ENCODE measurements at places on chromosomes 12 and 14.

GRCh38 chr14:38593476-38593875, 337.6 kb upstream of the CLEC14A start:
- no peak for DNase-seq

DNA sequence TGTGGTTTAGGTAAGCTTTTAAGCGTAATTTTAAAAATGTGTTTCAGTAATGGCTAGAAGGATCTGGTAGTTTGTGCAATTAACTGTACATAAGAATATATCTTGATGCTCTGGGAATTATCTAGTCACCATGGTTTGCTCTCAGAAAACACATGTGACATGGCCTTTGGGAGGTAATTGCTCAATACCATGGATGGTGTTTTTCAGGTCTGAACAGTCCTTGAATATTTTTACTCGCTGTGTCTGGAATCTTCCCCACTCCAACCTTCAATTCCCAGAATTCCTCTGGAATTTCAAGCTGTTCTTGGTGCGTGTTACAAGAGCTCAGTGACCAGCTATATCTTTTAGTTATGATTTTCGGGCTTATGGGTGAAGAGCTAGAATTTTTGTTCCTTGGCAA, 85.3 kb downstream of the DAAM1 start:
- no peak for DNase-seq

GRCh38 chr12:6230321-6231110, 30.3 kb downstream of the CD9 start:
- DNase-seq: peak; percentile 38

- DNase-seq: no peak
Observed at GRCh38 chr12:77239617-77240016, 174.2 kb upstream of the E2F7 start.

DNA sequence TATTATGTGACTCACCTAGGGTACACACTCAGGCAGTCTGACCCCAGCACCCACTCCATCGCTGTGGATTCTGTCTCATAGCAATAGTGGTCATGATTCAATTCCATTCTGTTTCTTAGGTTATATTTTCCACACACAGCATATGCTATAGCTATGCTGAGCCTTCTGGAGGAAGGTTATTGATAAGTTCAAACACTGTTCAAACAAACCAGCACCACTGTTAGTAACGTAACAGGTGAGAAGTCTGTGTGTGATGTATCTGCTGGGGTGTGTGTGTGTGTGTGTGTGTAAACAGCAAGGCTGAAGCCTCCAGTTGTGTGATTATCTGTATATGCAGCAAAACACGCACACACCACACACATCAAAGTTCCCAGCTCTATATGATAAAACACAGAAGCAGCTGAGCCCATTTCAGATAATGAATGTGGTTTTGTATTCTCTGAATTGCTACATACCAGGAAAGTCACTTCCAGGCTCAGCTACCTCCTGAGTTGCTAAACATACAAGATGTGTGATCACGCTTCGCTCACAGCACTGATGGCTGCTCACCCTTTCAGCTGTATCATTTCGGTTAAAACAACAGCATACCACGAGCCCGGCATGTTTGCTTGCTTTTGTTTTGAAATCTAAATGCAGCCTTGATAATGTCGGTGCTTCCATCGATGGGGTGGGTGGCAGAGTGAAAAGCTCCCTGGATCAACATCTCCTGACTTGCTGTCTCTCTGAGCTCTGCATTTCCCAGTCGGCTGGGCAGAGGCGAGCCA, 6.8 kb upstream of the SYNE3 start:
- DNase-seq: no peak

GRCh38 chr12:19575337-19576243, 136.3 kb downstream of the AEBP2 start:
- DNase-seq: no peak

DNA sequence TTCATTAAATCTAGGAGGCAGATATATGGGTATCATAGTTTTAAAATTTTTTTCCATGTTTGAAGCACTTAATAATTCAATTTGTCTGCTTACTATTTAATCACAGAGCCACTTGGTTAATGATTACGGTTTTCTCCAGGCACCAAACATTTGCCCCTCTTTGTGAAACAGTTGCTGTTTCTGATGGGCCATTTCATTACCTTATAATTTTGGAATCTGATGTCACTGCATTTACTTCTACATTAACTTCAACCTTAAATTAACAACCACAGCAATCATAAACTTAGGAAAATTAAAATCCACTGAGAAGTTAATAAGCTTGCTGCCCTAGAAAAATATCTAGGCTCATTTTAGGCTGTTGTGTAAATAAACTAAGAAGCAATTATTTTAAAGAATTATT, 17.0 kb downstream of the TMCC3 start:
- DNase-seq: no peak

- DNase-seq: no peak
Observed at GRCh38 chr14:57865403-57866198, at the start of gene SLC35F4. Gene SLC35F4, minus strand, starts transcription at chr14:57866092.

GRCh38 chr14:68626386-68626785, 166.5 kb downstream of the ZFP36L1 start:
- DNase-seq: no peak

DNA sequence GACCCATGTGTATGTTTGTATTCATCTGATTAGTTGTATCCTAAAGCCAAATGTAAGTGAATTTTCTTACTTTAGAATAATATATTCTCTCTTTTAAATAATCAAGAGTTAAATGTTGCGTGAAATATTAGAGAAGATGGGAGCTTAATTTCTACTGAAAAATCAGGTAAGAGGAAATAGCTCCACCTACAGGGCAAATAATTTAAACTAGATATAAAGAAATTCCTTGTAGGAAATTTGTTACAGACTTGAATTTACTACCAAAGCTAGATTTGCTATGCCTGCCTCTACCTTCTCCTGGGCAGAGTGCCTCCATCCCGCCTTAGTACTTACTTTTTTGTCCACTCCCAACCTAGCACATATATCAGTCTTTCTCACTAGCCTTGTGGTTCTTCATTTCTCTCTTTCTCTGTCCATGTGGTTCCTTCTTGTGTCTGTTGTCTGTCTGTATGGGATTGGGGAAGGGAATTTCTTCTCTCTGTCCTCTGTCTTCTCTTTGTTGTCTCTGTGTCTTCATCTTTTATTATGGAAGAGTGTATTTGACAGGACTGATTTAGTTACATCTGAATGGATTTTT, 44.7 kb downstream of the PALS1 start:
- DNase-seq: no peak

DNA sequence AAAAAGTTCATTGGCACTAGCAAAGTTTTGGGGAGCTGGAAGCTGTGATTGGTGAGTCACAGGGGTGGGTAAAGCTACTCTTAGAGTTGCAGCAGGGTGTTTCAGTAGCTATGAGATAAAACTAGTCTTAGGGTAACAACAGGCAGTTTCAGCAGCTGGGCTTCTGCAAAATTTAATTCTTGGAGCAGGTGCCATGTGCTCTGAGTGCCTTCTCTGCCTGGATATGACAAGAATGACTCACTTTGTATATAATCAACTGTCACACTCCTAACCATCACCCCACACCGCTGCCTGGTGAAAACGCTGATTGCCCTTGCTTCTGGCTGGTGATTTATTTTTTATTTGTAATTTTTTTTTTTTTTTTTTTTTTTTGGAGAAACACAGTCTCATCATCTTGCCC, 10.5 kb upstream of the PLBD2 start:
- DNase-seq: no peak

DNA sequence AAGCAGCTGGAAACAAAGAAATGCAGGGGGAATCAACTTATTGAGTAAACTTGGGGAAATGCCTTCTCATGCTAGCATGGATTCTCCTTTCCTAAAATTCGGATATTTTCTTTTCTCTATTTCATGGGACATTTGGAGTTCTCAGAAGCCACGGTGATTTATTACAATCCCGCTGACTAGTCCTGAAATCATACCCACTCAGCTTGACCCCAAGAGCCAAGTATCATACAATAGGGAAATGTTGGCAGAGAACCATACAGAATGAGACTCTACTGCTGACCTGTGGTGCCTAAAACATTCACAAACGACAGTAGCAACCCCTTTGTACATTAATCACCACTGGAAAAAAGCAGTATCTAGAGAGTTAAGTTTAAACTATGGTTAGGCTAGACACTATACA, 112.4 kb downstream of the KICS2 start:
- no peak for DNase-seq

GRCh38 chr14:97393244-97393643, 596.1 kb downstream of the VRK1 start:
- DNase-seq: no peak

DNA sequence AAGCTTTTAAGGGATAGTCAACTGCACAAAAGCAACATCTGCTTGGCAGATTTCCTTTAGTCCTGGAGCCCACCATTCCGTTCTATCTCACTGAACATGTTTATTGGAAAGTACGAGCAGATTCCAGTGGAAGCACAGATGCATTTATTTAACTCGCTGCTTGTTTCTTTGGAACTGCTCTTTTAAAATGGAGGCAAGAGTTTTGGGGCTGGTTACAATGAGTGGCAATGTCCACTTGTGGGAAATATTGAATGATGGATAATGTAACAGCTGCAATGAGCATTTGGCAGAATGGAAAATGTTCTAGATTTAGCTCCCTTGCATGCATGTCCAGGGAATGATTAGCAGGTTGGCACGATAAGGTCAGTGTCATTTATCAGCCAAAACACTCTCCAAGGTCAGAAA, 163.0 kb downstream of the ATP23 start:
- no peak for DNase-seq

- DNase-seq: no peak
Observed at GRCh38 chr14:23639048-23639890, 3.1 kb downstream of the DHRS2 start.

- no peak for DNase-seq
Observed at GRCh38 chr14:59254146-59254910, 65.9 kb downstream of the DAAM1 start.

DNA sequence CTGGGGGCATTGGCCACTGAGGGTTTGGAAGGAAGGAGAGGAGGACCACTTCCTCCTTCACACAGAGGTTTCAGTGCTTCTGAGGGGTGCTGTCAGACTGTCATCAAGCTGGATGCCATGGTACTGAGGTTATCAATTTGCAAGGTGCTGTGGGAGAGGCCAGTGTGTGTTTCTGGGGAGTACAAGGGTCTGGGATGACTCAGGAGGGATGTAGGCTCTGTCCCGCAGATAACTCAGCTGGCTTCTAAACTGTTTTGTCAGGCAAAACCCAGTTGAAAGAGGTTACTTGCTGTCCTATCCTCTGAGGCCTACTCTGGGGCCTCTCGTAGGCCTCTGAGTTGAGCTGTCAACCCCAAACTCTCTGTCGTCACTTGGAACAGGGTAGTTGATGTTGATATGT, 22.8 kb downstream of the ADCK1 start:
- no peak for DNase-seq

GRCh38 chr12:13853471-13853870, 127.9 kb downstream of the GRIN2B start:
- no peak for DNase-seq

DNA sequence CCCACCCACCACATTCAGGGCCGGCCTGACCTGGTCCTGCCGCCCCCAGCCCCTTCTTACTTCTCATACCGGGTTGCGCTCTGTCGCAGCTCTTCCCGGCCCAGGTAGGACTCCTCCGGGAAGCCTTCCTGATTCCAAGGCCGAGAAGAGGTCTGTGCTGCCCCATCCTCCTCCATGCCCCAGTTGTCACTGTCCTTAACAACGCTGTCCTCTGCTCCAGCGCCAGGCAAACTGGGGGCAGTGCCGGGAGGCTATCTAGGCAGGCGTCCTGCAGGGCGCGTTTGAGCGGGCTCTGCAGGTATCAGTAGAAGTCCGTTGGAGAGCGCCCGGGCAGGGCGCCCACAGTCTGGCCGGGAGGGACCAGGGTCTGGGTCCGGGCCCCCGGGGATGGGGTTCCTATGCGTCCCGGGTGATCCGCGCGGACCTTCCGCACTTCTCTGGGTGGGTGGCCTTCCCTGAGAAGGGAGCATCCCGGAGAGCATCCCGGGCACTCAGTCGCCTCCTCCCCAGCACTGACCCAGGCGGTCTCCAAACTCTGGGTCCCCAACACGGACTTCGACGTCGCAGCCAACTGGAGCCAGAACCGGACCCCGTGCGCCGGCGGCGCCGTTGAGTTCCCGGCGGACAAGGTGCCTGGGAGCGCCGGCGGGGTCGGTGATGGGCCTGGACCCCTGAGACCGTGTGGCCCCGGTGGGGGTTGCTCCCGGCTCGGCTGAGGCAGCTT, 900 bp downstream of the AMN start:
- no peak for DNase-seq

DNA sequence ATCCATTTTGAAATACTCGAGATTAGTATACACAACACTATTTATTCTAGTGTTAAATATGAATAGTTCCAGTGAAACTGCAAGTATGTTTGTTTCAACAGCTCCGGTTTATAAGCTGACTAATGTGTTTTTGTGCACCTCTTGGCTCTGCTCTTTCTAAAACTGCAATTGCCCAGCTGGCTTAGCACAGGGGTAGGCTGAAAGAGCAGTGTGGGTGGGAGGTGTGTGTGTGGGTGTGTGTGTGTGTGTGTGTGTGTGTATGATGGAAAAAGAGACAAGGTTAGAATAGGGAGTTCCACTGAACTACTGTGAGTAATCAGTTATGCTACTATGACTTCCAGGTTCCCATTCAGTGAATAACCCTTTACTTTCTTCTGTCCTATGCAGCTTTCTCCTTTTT, 37.8 kb upstream of the DDHD1 start:
- DNase-seq: no peak

- DNase-seq: no peak
Observed at GRCh38 chr12:16833376-16834015, 227.5 kb upstream of the LMO3 start.

DNA sequence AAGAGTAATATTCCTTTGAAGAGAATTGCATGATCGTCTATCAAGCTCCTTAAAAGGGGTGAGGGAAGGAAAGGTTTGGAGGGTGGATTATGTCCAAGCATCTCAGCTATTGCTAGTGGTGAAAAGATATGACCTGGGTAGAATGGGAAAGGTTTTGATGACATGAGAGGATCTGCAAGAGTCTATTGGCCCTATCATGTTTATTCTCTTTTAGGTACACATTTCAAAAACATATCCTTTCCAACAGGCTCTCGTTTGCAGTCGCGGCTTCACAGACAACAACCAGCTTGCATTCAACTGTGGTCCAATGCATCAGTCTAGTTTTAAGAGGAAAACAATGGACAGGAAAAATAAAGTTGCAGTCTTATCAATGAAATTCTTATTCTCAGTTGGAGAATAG, 17.1 kb downstream of the FOXG1 start:
- no peak for DNase-seq

DNA sequence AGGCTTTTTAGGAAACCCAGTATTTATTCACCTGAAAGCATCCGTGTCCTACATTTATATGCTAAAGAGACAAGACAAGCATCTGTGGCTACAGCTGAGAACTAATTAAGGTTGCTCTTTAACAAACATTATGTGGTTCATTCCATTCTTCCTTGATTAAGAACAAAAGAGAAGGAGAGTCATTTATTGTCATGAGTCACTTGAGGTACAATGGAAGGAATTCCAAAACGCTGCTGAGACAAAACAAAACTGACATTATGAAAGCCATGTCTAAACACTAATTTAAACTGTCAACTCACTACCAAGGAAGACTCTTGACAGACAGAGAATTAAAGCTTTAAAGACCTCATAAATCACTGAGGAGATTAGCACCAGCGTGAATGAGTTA, 214.4 kb downstream of the BMP4 start:
- no peak for DNase-seq

GRCh38 chr12:32089156-32089555, 17.5 kb upstream of the BICD1 start:
- DNase-seq: no peak

Data from activated CD4-positive, alpha-beta T cell treated with anti-CD3 and anti-CD28 coated beads for 1 hour (primary cell).